ENCODE measurements at places on chromosomes 11 and 22.

GRCh38 chr11:111694851-111695250 lies 71.3 kb downstream of the PPP2R1B start:
- no peak for DNase-seq

DNA sequence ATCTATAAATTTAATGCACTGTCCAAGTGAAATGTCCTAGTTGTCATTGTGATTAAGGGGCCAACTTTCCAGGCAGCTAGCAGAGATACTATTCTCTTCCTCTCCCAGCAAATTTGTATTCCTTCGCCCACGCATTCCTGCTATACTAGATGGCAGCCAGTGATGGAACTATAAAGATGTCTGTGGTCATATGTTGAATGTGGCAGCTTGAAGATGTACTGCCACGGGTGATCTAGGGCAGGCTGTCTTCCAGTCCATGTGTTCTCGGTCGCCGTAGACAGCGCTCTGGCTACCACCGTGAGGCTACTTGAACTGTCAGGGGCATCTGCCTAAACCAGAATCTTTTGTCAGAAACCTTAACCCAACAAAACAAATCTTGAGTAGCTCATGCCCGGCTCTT lies 8.3 kb upstream of the SIDT2 start:
- DNase-seq: no peak

DNA sequence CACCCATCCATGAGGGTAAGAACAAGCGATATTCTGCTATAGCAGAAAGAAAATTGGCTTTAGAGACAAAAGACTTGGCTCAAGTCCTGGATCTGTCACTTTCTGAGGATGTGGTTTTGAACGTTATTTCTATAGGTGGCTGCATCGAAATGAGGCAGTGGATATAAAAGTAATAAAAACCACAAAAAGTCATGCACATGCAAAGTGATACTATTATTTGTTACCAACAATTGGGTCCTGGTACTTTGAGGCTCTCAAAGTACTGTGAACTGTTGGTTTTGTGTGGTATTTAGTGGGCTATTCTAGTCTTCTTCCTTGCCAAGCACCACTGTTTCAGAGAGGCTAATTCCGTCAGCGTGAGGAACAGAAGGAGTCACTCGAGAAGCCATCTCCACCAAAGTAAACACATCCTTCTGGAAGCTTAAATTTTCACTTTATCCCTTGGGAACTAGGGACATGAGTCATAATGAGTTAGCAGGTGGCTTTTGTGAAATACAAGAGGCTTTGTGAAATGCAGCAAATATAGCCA lies 13.1 kb downstream of the UBASH3B start:
- DNase-seq: peak; percentile 93

DNA sequence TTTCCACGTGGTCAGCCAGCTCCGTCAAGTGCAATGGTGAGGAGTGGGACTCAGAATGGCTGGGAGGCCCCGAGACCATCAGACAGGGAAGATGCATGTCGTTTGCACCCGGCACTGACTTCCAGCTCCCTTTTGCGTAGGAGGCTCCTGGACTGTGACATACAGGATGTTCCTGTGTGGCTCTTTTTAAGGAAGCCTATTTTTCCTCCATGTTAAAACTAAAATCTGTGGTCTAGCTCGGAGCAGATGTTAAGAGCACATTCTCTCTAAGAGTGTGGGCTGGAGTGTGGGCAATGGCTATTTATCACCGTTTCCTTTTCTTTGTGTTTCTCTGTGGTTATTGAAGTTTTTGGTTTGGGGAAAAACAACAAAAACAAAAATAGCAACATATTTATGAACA lies 40.9 kb upstream of the AMPD3 start:
- no peak for DNase-seq

- DNase-seq: peak; percentile 48
These were observed 15.7 kb downstream of the DTX4 start for GRCh38 chr11:59187587-59187986.

- no peak for DNase-seq
These were observed 763.2 kb upstream of the TENM4 start for GRCh38 chr11:80204021-80204420.

GRCh38 chr11:46381048-46381818 lies at the start of gene MDK:
Gene MDK (plus strand): TSS chr11:46381669. CDS start chr11:46382058, 389 bp downstream.
- DNase-seq: peak; percentile 30

GRCh38 chr11:4979036-4979435 lies 15.6 kb upstream of the OR51L1 start:
- DNase-seq: no peak

GRCh38 chr11:117972044-117972443 lies 14.2 kb upstream of the IL10RA start:
- no peak for DNase-seq

- no peak for DNase-seq
These were observed 58.8 kb upstream of the RCN1 start for GRCh38 chr11:32032052-32032451.

DNA sequence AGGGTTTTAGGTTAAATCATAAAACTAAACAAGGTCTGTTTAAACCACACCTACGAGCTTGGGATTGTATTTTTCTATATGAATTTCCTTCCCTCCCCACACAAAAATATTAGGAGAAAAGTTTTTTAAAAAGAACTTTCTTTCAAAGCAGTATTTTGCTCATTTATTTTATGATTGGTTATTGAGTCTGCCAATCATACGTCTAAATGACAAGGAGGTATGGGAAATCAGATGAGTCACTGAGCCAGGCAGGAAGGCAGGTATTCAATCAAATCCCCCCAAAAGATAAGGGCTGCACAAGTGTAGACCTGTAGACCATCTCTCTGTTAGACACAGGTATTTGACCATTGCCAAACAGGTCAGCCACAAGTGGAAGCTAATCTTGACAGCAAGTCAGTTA lies 440.1 kb upstream of the CCDC90B start:
- no peak for DNase-seq

GRCh38 chr11:10666556-10667520 lies 26.7 kb downstream of the IRAG1 start:
- peak; percentile 74 for DNase-seq

DNA sequence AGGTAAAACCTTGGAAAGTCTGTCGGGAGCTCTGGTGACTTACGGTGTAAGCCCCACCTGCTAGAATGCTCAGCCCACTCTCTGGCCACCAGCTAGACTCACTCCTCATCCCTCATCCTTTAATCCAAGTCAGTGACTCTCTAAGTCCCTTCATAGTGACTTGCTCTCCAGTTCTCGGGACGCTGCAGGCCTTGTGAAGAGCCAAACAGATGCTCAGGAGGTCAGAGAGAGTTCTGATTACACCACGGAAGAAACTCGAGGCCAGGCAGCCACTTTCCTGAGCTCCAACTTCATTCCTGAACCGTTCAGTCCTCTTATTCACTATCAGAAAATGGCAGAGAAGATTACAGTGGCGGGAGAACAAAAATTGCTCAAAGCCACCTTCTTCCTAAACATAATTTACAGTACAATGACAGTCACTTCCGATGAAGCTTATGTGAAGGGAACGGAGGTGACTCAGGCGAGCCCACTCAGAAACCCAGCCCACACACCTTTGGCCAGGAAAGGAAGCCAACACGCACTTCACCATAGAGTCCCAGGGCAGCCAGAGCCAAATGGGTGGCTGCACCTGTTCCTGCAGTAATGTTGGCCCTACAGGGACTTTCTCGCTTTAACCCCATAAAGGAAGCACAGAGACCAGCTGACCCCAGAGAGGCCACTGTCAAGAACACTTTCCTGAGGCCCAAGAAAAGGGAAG lies 100.4 kb downstream of the GALNT18 start:
- DNase-seq: no peak

DNA sequence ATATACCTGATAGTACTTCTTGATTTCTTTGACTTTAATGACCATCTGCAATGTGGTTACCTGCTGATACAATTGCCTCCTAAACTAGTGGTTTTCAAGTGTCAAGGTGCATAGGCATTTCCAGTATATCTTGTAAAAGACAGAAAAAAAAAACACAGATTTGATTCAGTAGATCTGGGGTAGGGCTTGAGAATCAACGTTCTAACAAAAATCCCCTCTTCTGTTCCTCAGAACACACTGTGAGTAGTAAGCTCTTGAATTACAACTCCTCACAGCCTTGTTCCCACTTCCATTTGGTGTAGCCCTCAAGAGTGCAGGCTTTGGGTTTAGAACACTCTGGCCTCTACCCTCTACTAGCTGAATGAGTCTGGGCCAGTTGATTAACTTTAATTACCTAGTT lies 78.0 kb upstream of the CTSC start:
- DNase-seq: no peak

GRCh38 chr11:31872076-31872443 lies 60.9 kb upstream of the PAX6 start:
- no peak for DNase-seq
